Activated naive CD8-positive, alpha-beta T cell treated with anti-CD3 and anti-CD28 coated beads for 36 hours (primary cell): ENCODE measurements at places on chromosomes 6 and 20.

DNA sequence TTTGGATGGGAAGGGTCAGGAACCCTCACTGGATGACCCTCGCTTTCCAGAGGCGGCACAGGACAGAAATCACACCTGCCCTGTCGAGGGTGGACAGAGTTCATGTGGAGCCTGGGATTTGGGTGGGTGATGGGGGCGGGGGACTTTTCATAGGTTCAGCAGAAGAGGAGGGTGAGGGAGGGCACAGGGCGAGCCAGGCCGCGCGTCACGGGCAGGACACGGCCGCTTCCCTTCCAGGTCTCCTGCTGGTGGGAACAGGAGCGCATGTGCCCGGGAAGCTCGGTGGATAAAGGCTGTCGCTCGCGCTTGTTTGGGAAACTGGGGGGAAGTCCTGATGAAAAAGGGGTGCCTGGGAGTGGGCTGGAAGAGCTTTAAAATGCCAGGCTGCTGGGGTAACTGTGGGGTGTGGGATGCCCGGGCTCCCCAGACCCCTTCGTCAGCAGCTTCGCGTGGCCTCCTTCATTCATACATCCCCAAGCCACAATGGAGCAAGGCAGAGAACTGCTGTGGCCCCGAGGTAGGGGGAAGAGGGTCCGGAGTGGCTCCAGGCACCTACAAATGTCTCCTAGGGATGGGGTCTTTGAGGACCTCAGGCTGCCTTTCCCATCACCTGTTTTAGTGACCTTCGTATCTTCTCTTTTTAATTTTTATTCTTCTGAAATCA is 102.2 kb downstream of the DACT2 start:
- no peak for DNase-seq

DNA sequence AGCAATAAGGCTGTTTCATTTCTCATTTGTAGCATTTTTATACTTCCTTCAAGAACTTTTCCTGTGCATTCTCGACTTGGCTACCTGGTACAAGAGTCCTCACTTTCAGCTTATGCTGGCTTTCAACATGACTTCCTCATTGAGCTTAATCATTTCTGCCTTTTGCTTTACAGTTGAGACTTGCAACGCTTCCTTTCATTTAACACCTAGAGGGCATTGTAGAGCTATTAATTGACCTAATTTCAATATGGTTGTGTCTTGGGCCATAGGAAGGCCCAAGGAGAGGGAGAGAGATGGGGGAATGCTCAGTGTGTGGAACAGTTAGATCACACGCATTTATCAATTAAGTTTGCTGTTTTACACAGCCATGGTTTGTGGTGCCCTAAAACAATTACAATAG is 37.2 kb downstream of the SLC22A2 start:
- no peak for DNase-seq

DNA sequence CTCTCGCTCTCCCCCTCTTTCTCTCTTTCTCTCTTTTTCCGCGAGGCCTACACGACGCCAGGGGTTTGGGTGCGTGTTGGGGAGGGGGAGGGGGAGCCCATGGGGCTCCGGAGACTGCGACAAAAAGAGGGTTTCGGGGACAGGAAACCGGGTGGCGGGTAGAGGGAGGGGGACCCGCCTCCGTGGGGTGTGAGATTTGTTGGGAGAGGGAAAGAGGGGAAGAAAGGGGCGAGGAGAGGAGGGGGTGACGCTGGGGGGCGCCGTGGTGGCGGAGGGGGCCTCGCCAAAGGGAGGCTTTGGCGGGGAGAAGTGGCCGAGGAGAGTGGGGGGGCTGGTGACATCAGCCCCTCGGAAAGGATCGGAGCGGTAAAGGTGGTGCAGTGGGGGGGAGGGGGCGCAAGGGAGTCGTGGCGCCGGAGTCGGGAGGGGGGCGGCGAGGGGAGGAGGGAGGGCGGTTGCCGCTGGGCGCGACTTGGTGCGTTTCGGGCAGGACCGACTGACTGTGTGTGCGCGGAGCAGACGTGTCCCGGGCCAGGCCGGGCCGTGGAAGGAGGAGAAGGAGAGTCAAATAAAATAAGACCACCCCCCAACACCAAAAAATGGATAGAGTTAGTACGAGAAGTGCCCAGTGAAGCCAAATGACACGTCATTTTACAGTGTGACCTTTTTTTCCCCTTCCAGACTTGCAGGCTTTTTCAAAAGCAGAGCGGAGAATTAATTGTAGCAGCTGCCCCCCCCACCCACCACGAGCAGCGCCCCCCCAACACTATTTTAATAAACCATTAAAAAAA is 39.8 kb downstream of the GNAS start:
- DNase-seq: peak; percentile 82

DNA sequence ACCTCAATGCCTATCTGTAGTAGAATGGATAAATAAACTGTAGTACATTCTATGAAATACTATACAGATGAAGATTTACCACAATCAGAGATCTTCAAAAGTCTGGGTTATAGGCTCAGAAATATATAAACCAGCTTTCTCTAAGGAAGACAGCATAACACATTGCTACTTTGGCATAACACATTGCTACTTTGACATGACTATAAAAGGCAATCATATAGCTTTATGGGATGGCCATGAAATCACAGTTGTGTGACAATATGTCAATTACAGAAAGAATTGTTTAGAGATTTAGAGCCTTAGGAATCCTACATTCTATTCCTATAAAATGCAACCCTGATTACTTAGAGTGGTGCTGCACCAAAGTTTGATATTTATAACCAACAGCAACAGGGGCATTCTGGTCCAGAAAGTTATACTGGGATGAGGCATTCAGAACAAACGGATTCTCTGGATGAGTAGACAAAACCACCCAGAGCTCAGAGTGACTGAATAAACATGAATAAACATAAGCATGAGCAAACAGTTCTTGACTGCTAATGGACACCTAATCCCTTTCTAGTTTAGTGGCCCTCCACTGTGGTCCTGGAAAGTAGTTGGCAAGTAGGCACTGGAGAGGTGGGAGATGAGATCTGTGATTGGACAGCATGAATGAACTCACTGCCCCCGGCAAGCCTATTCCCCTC is 12.0 kb downstream of the TTI1 start:
- DNase-seq: no peak

DNA sequence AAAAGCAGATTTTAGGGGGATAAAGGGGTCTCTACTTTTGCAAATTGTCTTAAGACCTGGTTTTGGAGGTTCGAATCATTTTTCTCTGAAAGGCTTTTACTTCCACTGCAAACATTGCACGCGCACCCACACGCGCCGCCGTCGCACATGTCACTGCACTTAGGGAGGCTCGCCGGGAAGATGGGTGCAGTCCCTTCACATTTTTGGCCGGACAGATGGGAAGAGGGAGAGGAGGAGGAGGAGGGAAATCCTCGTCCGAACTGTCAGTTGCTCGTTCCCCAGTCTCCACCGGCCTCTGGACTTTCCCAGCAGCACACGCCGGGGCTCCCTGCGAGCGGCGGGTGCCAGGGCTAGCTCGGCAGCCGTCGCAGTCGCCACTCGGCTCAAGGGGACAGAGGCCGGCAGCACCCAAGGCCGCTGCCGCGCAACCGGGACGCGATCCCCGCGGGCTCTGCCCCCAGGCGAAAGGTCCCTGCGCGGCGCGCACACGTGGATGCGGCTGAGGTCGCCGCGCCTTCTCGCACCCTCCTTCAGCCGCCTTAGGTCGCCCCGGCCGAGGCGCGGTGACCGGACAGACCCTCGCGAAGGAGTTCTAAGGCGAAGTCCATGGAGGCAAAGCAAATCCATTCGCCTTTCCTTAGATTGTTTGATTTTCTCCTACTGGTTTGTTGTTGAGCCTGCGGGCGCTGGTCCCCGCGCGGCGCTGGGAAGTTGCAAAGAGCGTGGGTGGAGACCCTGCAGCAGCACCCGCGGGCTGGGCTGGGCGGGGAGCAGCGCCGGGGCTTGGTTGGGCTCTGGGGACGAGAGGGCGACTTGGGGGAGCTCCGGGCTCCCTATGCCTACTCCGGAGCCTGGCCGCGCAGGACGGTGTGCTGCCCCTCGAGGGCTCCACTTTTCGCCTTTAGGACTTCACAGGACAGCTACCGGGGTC is 1.2 kb downstream of the MYB start:
- DNase-seq: peak; percentile 71

- DNase-seq: no peak
These were observed 42.0 kb downstream of the THEMIS start for GRCh38 chr6:127858727-127859391.

- no peak for DNase-seq
These were observed 73.4 kb downstream of the FUT9 start for GRCh38 chr6:96089173-96089572.

GRCh38 chr6:44733126-44733525 is 345.6 kb downstream of the CDC5L start:
- no peak for DNase-seq

- no peak for DNase-seq
These were observed 21.7 kb downstream of the UCKL1 start for GRCh38 chr20:63934271-63935068.

DNA sequence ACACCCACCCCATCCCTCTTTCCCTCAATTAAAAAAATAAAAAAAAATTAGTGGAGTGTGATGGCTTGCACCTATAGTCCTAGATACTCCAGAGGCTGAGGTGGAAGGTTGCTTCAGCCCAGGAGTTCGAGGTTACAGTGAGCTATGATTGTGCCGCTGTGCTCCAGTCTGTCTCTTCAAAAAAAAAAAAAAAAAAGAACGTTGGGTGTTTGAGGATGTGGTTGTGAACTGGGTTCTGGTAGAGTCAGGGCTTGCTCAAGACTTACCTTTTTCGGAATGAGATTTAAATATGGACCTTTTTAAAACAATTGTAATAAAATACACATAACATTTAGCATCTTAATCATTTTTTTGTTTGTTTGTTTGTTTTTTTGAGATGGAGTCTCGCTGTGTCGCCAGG is 211.9 kb downstream of the OR2B2 start:
- no peak for DNase-seq

- DNase-seq: no peak
These were observed 80.8 kb upstream of the COL21A1 start for GRCh38 chr6:56327946-56328727.

GRCh38 chr6:69917834-69918233 is 51.5 kb downstream of the COL19A1 start:
- DNase-seq: peak; percentile 13

- no peak for DNase-seq
These were observed 420 bp upstream of the BTN2A1 start for GRCh38 chr6:26457264-26457805.
